ENCODE measurements at places on chromosomes 12 and 14.

DNA sequence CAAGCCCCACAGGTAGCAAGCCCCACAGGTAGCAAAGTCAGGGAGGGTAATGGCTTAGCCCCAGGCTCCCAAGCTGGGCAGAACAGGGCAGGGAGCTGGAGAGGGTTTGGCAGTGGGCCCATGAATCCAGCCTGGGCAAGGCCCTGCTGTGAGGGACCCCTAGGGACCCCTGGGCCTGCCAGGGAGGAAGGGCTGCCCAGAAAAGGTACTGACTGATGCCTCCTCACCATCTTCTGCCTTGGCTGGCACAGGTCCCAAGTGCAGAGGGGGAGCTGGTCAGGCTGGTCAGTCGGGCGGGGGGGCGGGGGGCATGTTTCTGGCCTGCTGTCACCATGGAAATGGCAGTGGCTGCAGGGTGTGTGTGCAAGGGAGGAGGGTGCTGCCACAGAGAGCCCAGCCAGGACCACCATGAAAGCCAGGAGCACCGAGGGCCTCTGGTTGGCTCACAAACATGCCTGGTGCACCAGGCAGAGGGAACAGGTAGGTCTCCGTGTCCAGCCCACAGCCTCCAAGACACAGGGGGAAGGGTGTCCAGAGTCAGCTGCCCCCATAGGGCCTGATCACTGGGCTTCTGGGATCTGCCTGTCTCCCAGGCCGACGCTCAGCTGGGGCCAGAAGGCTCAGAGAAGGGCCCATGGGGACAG is 1.5 kb upstream of the CRIP2 start:
- DNase-seq, result no peak

- no peak for DNase-seq
Observed at GRCh38 chr12:8553088-8553627, 12.5 kb upstream of the CLEC4E start.

DNA sequence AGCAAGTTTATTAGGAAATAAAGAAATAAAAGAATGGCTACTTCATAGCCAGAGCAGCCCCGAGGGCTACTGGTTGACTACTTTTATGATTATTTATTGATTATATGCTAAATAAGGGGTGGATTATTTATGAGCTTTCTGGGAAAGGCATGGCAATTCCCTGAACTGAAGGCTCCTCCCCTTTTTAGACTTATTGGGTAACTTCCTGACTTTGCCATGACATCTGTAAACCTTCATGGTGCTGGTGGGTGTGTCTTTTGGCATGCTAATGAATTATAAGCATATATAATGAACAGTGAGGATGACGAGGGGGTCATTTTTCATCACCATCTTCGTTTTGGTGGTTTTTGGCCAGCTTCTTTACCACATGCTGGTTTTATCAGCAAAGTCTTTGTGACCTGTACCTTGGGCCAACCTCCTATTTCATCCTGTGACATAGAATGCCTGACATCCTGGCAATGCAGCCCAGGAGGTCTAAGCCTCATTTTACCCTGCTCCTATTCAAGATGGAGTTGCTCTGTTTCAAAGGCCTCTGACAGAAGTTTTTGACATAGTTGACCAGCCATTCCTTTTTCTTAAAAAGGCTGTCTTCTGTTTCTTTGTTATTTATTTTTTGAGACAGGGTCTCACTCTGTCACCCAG is 11.1 kb upstream of the PTGES3 start:
- DNase-seq, result no peak

- no peak for DNase-seq
Observed at GRCh38 chr14:91115986-91116770, 2.3 kb downstream of the DGLUCY start.

DNA sequence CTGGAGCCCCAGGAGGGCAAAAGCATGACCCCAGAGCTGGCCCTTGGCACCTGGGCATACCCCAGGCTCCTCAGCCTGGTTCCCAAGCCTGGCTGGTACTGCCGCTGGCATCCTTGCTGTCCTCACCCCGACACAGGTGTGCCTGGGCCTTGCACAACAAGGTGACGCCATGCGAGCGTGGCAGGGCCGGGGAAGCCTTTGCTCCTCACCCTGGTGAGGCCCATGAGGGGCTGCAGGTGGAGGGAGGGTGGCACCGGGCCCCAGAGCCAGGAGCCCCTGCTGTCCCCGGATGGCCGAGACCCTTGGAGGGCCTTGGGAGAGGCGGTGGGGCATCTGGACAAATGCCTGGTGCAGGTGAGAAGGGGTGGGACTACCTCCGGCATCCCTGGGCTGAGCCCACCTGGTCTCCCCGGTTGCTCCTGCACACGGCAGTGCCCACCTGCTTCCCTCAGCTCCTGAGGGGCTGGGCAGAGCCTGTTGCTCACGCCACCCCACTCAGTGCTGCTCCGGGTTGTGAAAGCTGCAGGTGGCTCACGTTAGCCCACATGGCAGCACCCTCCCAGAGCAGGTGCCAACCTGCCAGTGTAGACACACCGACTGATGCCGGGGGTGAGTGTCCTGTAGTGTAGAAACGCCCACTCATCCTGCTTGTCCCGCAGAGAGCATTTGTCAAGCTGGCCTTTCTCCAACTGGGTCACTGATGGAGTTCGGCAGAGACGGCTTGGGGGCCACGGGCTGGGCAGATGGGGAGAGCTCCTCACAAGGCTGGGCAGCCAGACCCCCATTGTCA is 24.6 kb upstream of the KIF26A start:
- no peak for DNase-seq

DNA sequence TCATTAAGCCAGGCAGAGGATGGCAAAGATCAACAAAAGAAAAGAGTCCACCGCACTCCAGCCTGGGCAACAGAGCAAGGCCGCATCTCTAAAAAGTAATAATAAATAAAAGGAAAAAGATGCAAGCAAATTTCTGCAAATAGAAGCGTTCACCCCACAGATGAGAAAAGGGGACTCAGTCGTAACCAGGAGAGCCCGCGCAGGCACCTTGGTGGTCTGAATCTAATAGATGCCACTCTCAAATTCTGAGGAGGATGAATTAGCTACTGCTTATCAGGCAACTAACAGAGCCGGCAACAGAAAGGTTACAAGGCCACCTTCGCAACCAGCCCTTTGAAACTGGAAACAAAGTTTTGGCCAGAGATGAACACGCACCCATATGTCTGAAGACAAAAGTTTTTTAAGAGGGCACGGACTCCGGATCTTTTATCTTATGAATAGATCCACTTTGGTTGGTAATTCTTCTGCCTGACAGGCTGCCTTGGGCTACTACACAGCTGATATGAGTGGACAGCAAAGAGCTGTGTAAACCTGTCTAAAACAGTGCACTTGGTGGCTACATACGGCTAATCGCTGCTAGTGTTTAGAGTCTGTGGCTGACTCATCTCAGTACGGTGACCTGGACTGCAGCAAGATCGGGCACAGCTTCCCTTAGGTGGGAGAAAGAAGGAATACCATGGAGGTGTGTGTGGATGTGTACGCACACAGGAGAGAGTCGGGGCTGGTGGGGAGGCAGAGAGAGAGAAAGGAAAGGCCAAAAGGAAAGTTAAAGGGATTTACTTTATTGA is 32.9 kb upstream of the TTC7B start:
- no peak for DNase-seq
